ENCODE measurements at places on chromosomes 16 and 17.

DNA sequence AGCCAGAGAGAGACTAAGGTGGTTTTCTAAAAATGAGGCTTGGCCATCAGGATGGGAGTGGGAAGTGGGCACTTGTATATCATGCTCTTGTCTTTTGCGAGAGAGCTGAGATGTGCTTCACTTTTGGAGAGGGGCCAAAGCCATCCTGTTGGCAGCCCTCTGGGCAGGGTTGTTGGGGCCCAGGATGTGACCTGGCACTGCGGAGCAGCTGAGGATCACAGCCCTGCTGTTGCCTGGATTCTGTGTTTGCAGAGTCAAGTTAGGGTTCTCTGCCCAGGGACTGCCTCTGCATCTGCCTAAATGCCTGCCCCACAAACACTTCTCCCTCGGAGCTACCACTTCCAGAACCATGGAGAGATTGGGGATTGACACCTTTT lies 71.2 kb downstream of the PLD6 start:
- no peak for DNase-seq

DNA sequence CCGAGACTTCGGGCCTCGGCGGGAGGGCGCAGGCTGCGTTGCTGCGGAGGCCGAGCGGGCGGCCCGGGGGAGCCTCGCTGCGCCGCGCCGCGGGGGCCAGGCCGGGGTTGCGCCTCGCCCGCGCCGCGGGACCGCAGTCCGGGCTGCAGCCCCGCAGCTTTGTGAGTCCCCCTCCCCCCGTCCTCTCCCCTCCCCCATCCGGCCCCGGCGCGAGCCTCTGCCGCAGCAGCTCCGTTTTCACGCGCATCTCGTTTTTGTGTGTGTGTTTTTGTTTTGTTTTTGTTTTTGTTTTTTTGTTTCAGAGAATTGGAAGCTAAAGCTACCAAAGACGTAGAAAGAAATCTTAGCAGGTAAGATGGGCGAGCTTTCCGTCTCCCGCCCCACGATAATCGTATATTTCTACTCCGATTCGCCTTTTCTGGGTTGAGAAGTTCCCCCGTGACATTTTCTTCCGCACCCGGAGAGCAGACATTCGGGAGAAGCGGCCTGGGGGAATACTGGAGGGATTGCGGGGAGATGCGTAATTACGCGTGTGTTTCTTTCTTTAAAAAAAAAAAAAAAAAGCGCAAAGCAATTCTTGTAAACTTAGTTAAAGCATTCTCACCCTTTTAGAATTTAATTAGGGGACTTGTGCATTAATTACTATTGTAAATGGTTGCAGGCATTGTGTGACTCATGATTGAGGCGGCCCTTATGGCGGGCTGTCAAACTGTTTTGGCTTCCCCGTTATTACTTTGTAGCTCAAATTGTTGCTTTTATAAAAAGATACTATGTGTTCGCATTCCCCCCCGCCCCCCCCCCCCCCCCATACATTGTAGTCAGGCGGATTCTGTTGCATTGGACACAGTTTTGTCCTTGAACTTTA lies 732 bp downstream of the TNRC6A start:
- DNase-seq: peak; percentile 42

DNA sequence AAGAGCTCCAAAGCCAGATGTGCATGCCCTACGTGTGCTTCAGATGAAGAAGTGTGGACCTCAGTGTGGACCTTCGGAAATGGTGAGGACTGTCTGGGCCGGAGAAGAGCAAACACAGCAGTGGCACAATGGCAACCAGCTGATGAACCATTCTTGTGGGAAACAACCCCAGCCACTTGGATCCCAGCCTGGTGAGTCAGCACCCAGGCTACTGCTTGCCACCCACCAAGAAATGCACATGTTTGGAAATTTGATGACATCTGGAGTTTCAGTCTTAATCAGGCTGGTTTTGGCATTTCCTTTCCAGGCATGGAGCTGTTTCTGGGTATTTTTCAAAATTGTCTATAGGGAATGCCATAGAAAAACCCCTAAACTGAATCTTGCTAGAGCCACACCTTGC lies 42.7 kb downstream of the DYNLRB2 start:
- DNase-seq: no peak

DNA sequence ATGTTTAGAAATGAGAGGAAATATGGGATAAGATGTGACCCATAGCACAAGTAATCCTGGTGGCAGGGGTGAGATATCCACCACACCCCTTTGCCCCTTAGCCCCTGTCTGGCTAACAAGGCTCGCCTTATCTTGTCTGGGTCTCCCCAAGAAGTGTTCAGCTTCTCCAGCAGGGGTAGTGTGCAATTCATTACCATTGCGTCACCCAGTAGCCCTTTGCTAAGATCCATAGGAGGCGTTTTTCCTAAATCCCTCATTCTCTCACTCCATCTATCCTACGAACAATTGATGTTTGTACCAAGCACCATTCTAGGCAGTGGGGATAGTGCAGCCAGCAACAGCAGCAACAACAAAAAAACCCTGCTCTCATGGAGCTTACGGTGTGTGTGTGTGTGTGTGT lies 30.8 kb downstream of the CCDC42 start:
- DNase-seq: no peak

- DNase-seq: no peak
Observed at GRCh38 chr17:41284043-41284442, 8.5 kb downstream of the KRTAP9-7 start.

DNA sequence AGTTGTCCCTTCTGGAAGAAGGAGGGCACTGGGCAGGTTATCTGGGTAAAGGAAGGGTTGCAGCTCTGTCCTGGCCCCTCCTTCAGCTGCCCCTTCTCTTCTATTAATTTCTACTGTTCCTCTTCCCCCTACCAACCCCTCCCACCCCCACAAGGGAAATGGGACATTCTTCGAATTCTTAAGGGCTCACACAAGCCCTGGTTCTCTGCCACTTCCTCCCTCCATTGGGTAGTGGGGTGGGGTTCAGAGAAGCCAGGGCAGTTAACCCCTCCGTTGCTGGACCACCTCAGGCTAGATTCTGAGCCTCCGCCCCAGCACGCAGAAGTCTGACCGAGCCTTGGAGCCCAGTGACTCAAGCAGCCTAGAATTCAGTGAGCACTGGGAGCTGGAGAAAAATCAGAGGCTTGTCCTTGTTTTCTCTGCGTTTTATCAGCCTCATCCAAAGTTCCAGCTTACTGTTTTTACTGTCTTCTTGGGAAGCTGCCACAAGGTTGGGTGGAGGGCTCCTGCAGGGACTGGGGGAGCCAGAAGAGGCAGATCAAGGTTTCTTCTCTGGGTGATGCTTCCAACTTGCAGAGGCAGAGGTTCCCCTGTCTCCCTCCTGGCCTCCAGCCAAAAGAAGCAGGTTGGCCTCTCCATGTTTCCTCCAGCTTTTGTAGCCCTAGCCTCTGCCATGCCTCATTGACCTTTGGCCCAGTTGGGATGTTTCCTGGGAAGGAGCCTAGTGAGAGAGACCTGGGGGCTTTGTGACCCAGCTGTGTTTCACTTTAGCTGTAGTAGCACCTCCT lies 10.2 kb downstream of the LASP1 start:
- no peak for DNase-seq

- peak; percentile 5 for DNase-seq
Observed at GRCh38 chr16:88005181-88005581, 53.9 kb downstream of the BANP start.

GRCh38 chr17:75810216-75810615 lies 25.6 kb downstream of the UNK start:
- no peak for DNase-seq

DNA sequence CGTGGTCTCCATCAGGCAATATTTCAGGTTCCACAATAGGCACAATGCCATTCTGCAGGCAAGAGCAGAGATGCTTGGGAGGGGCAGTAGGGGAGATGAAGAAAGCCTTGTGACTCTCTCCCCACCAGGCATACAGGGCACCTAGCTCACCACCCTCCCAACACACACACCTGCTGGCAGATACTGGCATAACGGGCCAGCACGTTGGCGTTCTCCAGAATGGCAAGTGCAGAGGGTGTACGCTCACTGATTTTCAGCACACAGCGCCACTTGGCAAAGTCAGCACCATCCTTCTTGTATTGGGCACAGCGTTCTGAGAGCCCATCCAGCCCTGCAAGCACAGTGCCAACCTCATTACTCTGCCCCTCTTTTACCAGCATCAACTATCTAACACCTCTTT lies 2.2 kb downstream of the ALDOC start:
- DNase-seq: no peak

DNA sequence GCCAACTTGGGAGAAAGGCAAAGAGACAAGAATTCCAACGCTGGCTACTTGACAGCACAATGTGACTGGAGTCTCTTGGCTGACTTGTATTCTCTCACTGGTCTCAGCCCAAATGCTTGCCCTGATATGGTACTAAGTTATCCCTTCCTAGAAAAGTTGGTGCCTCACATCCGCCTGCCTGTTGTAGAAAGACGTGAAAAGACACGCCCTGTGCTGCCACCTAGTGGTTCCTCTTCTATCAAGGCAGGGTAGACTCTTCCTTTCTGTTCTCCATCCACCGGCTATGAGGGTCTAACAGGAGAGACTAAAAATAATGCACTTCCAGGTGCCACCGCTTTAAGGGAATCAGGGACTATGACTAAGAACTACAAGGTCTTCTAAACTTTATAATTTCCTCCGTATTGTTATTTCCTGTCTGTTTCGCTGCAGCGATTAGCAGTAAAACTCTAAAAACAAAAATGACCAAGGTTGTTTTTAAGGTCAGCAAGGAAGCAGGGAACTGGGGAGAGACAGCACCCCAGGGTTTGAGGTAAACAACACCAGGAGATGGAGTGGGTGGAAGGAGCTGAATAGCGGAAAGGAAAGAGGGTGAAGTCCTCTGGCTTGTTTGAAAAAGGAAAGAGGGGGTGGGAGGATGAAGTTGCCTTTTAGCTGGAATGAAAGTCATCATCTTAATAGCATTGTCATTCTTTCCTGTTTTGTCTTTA lies 109.5 kb downstream of the YPEL2 start:
- peak; percentile 86 for DNase-seq

DNA sequence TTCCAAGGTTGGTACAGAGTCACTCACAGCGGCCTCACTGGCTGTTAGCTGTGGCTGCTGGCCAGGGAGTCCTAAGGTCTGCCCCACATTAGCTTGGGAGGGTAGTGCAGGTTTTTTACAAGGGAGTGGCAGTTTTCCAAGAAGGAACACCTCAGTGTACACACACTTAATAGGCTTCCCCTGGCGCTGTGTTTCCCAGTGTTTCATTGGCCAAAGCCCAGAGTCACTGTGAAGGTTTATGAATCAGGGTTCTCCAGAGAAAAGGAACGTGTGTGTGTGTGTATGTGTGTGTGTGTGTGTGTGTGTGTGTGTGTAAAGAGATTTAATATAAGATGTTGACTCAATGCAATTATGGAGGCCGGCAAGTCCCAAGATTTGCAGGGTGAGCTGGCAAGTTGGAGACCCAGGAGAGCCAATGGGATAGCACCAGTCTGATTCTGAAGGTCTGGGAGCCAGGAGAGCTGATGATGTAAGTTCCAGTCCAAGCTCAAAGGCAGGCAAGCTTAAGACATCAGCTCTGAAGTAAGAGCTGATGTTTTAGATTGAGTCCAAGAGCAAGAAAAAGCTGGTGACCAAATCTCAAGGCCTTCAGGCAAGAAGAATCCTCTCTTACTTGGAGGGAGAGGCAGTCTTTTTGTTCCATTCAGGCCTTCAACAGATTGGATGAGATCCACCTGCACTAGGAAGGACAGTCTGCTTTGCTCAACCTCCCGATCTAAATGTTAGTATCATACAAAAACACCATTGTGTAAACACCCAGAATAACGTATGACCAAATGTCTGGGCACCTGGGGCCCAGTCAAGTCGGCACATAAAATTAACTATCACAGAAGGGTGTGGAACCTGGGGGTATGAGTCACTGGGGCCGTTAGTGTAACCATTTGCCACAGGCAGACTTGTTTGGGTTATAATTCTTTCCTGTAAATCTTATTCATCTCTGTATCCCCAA lies 206.8 kb downstream of the PRKCA start:
- DNase-seq: peak; percentile 9

- DNase-seq: no peak
Observed at GRCh38 chr17:62134397-62134796, 69.3 kb upstream of the MED13 start.

- peak; percentile 76 for DNase-seq
Observed at GRCh38 chr16:578870-579405, 9.2 kb downstream of the PIGQ start.

GRCh38 chr16:27108826-27109665 lies 42.3 kb downstream of the C16orf82 start:
- DNase-seq: no peak

- no peak for DNase-seq
Observed at GRCh38 chr17:58412961-58413586, 4.3 kb downstream of the RNF43 start.

DNA sequence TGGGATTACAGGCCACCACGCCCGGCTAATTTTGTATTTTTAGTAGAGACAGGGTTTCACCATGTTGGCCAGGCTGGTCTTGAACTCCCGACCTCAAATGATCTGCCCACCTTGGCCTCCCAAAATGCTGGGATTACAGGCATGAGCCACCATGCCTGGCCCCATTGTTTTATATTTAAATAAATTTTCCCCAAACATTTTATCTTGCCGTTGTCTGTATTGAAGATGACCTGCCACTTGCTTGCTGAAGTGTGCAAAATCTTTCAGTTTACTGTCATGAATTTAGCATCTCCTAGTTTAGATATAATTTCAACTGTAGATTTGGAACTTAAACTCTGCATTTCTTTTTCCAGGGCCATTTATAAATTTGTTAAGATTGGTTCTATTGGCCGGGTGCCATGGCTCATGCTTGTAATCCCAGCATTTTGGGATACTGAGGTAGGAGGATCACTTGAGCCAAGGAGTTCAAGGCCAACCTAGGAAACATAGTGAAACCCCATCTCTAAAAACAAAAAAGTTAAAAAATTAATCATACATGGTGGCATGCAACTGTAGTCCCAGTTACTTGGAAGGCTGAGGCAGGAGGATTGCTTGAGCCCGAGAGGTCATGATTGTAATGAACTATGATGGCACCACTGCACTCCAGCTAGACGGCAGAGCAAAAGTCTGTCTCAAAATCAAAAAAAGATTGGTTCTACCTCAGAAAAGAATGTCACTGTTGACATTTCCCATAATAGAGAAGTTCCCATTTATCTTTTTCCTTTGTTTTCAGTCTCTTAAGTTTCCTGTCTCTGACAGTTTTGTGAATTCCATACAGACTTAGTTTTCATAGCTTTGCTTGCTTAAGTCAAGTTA lies 84.4 kb downstream of the VMP1 start:
- DNase-seq: no peak

GRCh38 chr16:76940251-76940650 lies 250.7 kb upstream of the MON1B start:
- no peak for DNase-seq
